Activated T-helper 1 cell treated with anti-CD3 and anti-CD28 coated beads, Interleukin-2, amount 50 U/mL, for 16 hours (primary cell): ENCODE measurements at places on chromosomes 6 and 20.

DNA sequence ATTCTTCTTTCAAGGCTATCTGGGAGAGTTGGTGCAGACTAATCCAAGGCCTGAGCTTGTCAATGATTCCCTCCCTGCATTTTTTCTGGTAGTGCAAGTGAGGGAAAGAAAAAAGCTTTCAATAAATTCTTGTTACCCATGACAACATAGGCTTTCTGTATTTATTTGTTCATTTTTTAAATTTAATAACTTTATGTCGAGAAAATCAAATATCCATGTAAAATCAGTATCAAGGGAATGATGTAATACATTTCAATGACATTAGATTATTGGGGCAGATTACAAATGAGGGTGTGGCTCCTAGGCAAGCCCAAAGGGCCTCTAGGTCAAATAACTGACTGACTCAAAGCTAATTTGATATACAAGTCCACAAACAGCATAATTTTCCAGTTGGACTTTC is 104.0 kb downstream of the GJA1 start:
- DNase-seq: no peak

GRCh38 chr6:3414327-3415081 is 42.3 kb downstream of the SLC22A23 start:
- DNase-seq: no peak

GRCh38 chr6:71457929-71458328 is 169.3 kb downstream of the OGFRL1 start:
- no peak for DNase-seq

DNA sequence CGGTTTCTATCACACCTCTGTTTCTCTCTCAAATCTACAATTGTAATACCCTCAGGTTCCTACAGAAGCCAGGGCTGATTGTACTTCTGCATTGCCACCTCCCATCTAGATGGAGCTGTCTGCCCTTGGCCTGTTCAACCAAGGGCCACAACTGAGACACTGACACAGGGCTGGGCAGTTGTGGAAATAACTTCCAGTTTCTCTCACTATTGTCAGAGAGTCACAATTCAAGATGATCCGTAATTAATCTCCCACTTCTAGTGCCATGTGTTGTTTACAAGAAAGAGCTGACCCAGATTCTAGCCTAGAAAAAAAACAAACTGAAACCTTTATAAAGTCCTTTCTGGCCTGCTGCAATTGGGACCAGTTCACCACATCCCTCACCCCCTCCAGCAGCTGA is 22.2 kb downstream of the RCAN2 start:
- DNase-seq: no peak

GRCh38 chr6:41464481-41464880 is 81.7 kb upstream of the FOXP4 start:
- no peak for DNase-seq

DNA sequence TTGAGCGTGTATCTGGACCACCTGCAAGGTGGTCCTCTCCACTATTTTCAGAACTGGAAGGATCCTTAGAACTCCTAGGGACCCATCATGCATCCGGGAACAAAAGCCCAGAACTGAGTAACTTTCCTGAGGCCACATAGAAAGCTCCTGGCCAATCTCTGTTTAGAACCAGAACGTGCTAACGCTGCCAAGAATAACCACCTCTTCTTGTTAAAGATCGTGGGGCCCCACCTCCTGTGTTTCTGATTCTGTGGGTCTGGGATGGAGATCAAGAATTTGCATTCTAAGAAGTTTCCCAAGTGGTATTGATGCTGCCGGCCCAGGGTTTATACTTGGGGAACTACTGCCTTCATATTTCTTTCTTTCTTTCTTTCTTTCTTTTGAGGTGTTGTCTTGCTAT is 13.3 kb downstream of the CD40 start:
- DNase-seq: no peak

DNA sequence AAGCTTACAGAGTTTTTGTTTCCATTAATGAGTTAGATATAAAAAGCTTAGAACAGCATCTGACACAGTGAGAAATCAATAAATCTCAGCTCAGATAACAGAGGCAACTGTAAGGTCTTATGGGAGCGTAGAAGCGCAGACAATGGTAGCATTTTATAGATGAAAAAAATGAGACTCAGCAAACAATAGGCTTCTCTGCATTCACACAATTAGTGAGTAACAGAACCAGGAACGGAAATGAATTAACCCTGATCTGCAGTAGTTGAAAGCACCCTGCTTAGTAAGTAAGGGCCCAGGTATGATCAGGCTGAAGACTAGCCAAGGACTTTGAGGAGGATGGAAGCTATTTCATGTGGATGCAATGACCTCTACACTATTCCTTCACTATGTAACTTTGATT is 147.2 kb upstream of the EYA4 start:
- no peak for DNase-seq

GRCh38 chr6:35297601-35298481 is at the start of gene DEF6:
DEF6 (plus strand) TSS chr6:35297818; CDS start chr6:35297857, 39 bp downstream.
- peak; percentile 76 for DNase-seq
